ENCODE measurements at places on chromosomes 1 and 21.

DNA sequence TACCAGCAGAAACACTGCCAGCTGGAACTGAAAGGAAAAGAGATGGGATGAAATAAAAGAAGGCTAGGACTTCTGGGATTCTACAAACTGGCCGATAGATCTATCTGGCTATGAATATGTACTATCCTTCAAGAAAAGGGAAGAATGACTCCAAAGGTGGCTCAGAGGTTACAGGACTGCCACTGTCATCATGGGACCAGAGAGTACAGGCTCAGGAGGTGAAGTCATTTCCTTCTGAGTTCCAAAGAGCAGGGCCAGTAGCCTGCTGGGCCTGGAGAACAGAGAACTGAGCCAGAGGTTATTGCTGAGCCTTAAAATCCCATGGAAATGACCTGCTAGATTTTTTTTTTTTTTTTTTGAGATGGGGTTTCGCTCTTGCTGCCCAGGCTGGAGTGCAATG is 27.6 kb downstream of the ZNF496 start:
- DNase-seq: no peak

GRCh38 chr21:14592296-14593000 is 46.3 kb upstream of the SAMSN1 start:
- DNase-seq: no peak

DNA sequence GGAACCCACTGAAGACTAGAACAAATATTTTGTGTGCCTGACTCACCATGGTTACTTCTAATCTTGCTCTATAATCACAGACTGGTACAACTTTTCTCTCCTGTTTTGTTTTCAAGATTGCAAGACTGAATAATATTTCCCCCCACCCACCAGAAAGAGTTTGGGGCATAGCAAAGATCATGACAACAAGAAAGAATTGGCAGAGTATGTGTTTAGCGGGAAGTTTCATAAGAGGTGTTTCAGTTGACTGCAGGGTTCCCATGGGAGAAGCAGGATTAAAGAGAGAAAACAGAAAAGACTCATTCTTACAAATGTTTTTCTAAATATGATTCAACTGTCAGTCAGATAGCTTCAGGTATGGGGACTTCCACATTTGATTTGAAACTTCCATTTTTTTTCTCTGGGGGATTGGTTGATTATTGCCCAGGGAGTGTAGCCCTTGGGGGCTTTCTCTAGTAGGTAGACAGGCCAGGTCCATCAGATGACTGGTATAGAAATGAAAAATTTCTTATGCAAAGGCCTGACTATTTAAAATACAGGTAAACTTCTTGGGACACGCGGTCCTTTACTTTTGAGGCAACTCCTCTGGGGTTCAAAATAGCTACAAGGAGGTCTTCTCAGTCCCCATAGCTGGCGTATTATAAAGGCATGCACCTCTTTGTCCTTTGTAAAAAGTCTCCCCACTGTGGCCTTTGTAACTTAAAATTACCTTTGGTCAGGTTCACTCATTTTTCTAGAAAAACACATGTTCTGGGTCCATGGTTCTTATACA is 13.9 kb downstream of the OR14I1 start:
- no peak for DNase-seq

- no peak for DNase-seq
These were observed 119.4 kb upstream of the CXADR start for GRCh38 chr21:17393413-17393812.

- no peak for DNase-seq
These were observed 30.1 kb downstream of the STPG1 start for GRCh38 chr1:24383381-24383940.

- no peak for DNase-seq
These were observed 46.2 kb upstream of the ZC3H11B start for GRCh38 chr1:219659005-219659600.

DNA sequence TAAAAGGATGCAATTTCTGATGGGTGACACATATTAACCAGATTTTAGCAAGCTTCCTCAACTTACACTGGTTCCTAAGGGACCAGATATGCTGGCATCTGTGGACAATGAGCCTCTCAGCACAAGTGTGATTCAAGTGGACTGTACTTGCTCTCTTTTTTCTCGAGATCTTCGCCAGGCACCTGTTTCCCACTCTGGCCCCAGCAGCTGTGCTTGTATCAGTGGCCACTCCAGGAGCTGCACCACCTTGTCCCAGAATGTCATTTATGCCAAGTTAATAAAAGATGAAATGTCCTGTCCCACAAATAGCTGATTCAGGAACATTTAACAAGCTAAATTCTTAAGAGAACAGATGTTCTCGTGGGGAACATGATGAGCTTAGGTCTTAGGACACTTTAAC is 14.6 kb downstream of the C1orf198 start:
- DNase-seq: no peak

- peak; percentile 56 for DNase-seq
These were observed 144.4 kb upstream of the ZNF644 start for GRCh38 chr1:91166106-91166712.

DNA sequence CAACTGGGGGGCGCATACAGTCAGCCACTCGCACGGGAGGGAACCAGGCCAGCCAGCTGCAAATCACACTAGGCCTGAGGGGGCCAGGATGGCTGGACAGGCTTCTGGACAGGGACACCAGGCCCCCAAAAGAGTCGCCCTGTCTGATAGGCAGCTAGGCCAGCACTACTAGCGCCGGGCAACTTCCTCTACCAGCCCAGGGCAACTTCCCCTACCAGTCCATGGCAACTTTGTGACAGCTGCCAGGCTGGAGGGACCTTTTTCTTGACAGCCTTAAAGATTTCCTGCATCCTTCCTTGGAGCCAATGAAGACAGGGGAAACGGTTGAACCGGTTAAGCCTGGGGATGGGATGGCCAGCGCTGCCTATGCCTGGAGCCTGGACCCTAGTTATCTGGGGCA is 5.1 kb downstream of the IFFO2 start:
- no peak for DNase-seq

DNA sequence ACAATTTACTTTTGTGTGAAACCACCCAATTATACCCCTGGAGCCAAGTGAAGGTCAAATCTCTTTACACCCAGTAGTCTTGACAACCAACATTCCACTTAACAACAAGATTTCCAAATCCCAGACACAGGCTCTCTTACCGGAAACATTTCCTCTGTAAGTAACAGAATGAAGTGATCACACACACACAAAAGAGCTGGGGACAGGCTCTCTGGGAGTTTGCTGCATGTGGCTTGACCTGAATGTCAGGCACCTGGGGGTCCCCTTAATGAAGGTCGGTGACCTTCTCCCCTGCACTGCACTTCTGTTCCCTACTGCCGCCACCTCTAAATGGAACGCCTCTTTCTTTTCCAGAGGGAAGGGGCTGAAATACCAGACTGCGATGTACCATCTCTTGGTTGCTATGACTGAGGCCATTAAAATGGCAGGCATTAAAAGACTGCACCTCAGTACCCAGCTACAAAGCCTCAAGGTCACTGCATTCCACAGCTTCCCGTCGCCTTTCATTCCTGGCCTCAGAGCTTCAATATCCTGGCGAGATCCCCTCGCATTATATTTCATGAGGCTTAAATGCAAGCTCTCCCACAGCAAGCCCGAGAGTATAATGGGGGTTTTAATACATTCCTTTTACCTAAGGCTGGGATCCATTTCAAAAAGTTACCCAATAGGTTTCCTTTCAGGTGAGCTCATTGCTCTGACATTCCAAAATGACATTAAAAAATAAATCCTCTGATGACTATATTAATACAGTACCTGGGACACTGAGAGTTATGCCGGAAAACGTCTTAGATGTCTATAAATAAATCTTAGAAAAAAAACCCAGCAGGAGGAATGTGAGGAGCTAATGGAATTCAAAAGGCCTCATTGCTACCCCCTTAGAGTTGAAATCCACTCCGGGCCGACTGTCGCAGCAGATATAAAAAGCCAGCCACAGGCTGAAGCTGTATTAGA is 90.9 kb upstream of the DIRAS3 start:
- no peak for DNase-seq

DNA sequence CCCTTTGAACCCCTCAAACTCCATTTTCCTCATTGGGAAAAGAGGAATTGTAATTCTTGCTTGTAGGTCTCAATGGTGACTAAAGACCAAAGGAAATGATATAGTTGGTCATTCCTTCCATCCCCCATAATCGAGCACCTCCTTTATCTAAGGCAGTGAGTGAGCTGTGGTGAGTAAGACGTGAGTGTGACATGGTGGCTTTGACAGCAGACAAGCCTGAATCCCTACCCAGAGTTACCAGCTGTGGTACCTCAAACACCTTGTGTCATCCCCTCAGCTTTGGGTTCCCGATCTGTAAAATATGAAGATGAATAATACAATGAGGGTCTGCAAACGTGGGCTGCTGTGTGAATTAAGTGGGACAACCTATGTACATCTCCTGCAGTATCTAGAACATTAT is 8.4 kb downstream of the TRAF5 start:
- DNase-seq: no peak

Measured in ACHN (cell line).